ENCODE measurements at places on chromosomes 6 and 20. TPM values are rescaled to one million over a fixed set of nuclear protein-coding genes. Genes with fewer than 3 reads are reported as not detected.

Gene COL9A3
- 2.7 TPM for total RNA-seq

GRCh38 chr20:59512651-59513050 is 91.7 kb upstream of the PHACTR3 start:
- no peaks in the 10 kb centered on the region for H3K36me3 ChIP-seq
- H3K27me3 ChIP-seq: peaks cover 8% of the 10 kb centered on the region
- DNase-seq: no peak
- H3K4me3 ChIP-seq: no peak overlapping the region
- H3K4me1 ChIP-seq: no peaks in the 10 kb centered on the region

DNA sequence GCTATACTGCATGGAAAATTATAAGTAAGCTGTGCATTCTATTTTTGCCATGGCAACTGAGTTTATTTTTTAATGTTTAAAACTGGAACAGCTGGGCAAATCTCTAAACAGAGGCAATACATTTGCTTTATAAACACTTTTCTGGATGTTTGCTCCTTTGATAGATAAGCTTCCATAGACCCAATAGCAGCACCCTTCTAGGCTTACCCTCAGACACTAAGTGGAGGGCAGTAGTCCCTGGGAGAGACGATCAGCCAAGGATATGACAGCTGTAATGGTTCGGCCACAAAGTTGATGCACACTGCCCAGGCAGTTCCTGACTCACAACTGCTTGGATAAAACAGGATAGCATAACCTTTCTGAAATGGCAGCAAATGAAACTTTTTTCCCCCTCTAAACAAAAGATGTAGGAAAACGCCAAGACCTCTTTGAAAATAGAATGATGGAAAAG is 8.5 kb upstream of the MRPS10 start:
- no peak overlapping the region for H3K4me3 ChIP-seq
- peak overlapping the region; percentile 76 for H3K27ac ChIP-seq
- H3K4me1 ChIP-seq: no peaks in the 10 kb centered on the region
- H3K36me3 ChIP-seq: no peaks in the 10 kb centered on the region

- no peaks in the 10 kb centered on the region for H3K27me3 ChIP-seq
- no peak overlapping the region for H3K4me3 ChIP-seq
- H3K27ac ChIP-seq: no peak overlapping the region
- H3K36me3 ChIP-seq: no peaks in the 10 kb centered on the region
- no peaks in the 10 kb centered on the region for H3K4me1 ChIP-seq
These were observed 393.6 kb downstream of the BTBD3 start for GRCh38 chr20:12311094-12311865.

DNA sequence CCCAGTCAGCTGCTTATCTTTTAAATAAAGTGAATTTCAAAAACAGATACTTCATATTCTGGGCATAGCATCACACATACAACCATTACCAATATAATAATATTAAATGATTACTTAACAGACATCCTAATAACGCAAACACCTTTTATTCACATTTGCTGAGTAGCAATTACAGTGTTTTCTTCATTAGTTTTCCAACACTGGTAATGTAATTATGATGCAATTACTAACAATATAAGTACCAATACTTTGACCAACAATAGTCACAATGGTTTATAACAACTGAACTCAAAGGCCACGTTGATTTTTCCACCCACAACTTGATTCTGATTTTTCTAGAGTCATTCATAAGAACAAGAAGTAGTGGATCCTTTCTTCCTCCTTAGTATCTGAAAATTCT is 104.1 kb downstream of the MYB start:
- no peaks in the 10 kb centered on the region for H3K36me3 ChIP-seq
- no peak overlapping the region for H3K27ac ChIP-seq
- DNase-seq: no peak
- H3K27me3 ChIP-seq: no peaks in the 10 kb centered on the region

DNA sequence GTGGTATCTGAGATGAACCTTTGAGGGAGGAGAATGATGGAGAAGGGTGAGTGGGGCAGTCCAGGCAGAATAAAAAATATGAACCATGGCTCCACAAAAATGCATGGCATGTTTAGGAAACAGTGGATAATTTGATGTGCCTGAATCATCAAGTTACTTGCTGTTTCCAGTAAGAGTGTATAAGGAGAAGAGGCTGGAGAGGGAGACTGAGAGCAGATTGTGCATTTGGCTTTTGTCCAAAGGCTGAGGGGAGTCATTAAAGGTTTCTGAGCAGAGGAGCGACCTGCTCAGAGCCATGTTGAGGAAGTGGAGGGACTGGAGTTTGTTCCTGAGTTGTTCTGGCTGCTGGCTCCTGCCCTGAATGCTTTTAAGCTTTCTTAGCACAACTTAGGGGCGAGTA is 6.1 kb downstream of the MMP24 start:
- no peaks in the 10 kb centered on the region for H3K4me1 ChIP-seq
- no peaks in the 10 kb centered on the region for H3K36me3 ChIP-seq

Gene CBFA2T2
- 20.9 TPM for total RNA-seq

DNA sequence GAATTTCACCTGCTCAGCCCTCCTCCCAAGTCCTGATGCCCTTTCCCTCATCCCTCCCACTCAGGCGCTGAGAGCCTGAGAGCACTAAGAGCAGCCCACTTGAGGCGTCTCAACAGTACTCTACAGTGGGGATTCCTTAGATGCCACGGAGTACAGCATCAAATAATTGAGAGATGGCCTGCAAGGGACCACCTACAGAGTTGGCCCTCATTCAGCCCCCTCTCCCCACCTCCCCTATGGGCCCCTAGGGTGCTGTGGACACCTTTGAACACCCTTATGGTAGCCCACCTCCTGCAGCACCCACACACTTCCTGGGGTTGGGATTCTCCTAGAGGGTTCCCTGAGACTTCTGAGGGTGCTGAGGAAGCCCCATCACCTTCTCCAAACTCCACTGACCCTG is 37.1 kb upstream of the SIRPG start:
- no peak overlapping the region for H3K27ac ChIP-seq
- no peak overlapping the region for H3K4me3 ChIP-seq
- no peaks in the 10 kb centered on the region for H3K27me3 ChIP-seq
- DNase-seq: no peak
- H3K36me3 ChIP-seq: no peaks in the 10 kb centered on the region

Data from colonic mucosa (tissue), 4 donors.